ENCODE measurements at places on chromosomes 6 and 20.

GRCh38 chr6:6407071-6407741 lies 86.7 kb upstream of the F13A1 start:
- peak; percentile 81 for DNase-seq

GRCh38 chr6:143119260-143119659 lies 58.6 kb downstream of the AIG1 start:
- DNase-seq = no peak

DNA sequence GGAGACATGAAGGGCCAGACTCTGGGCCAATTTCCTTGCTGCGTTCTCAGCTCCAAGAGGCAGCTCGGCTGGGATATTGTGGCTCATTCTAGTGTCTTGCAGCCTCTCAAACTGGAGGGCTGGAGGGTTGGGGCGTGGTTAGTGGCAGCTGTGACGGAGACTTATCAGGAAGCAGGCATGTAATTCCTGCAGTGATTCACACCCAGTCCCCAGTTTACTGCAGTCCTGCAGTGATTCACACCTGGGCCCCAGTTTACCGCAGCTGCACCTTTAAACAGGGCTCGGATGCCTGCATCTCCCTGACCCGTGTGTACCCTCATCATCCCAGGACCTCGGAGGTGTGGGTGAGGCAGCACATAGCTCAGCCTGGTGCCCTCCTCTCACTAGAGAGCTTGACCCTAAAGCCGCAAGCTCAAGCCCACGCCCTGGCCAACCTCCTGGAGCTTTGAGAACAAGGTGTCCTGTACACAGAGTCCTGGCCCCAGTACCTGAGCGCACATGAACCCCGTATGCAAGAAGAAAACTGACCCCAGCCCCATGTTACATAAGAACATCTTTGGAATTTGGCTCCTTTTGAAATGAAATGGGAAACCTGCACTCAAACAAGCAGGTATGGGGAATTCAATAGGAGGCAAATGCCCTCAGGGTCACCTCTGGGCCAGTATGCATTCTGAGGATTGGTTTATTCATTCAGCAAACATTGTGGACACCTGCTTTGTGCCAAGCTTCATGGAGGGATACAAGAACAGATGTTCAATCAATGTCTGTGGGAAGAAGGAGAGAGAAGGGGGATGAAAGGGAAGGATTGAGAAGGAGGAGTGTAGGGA lies 55.3 kb upstream of the FAM83D start:
- DNase-seq = no peak

DNA sequence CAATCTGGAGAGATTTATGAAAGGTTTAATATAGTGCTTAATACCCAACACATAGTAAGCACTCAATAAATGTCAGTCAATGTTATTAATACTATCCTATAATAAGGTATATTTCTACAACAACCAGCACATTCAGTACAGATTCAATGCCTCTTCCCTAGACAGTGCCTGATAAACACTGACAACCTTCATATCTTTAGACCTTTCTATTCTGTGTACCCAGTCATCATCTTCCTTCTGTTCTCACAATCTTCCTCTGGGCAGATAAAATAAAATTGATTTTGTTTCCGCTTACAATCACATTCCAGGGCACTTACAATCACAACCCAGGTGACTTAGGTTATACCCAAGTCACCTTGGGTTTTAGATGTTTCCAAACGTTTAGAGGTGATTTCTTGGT lies 11.0 kb upstream of the LOC128125822 start:
- no peak for DNase-seq

GRCh38 chr20:22430746-22431168 lies 153.6 kb downstream of the FOXA2 start:
- no peak for DNase-seq

DNA sequence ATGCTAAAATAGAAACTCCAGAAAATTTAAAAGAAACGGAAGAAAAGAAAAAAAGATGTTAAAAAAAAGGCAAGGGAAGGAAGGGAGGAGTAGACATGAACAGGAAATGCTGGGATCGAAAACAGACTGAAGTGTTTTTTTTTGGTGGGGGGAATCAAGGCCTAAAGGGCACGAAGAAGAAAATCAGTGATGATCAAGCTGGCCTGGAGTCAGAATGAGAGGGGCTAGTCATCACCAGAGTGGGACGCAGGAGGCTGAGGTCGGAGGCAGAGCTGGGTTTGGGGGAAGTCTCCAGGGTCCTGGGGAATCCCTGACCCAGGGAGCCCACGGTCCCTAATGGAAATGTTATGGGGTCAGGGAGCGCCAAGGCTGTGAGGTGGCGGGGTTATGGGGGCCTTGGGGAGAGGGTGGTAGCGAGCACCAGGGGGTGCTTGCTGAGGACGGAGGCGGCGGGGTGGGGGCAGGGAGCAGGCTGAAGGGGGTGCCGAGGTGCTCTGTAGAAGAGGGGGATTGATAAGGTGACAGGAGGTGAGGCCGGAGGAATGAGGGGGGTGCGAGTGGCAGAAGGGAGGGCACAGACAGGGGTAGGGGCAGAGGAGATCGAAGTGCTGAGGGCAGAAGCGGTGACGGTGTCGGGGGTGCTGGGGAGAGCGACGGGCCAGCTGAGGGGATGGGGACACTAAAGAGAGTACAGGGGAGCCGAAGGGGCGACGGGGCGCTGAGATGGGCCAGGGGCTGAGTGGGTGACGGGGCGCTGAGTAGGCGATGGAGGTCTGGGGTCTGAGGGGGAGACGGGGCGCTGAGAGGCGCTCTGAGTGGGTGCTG lies 684 bp downstream of the ZNFX1 start:
- peak; percentile 24 for DNase-seq

- DNase-seq = no peak
These were observed 2.7 kb upstream of the PDRG1 start for GRCh38 chr20:31954500-31954899.

- DNase-seq = no peak
These were observed 19.1 kb upstream of the TTPAL start for GRCh38 chr20:44456611-44457010.

- no peak for DNase-seq
These were observed 48.3 kb upstream of the TBC1D32 start for GRCh38 chr6:121382467-121383121.

DNA sequence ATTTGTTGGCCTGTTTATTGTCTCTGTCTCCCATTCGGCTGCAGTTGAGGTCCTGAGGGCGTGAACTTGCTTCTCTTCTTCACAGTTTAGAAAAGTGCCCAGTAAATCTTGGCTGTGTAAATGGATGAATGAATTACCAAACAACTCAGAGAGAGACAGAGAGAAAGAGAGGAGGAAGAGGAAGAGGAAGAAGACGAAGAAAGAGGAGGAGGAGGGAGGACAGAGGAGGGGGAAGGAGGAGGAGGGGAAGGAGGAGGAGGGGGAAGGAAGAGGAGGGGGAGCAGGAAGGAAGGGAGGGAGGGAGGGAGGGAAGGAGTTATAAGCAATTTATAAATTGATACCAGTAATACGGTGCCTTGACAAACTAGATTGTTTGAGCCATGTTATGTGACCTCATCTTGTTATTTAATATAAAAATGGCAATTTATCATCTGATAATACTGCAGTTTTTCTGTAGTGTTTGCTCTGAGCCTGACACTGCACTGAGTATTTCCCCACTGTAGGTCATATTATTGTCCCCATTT lies 18.7 kb downstream of the HCK start:
- no peak for DNase-seq

GRCh38 chr6:24307881-24308280 lies 50.0 kb downstream of the DCDC2 start:
- no peak for DNase-seq

DNA sequence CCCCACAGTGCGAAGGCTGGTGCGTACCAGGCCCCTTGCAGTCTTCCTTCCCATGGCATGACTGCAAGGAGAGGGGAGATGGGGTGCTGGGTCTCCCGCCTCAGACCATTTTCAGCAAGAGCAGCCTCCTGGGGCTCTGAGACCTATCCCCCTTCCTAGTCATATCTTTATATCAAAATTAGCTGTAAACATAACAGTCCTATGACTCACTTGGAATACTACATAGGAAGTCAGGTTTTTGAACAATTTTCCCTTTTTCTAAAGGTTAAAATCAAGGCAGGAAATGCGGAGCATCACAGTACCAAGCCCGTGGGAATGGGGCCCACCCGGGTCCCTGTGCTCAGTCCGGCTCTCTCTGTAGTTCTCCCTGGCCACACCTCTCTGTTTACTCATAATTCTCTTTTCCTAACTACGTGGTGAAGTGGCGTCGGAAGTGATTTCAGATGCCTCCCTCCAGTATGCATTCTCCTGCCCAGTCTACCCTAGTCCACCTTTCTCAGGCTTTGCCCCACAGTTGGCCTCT lies 109.8 kb upstream of the TMEM170B start:
- no peak for DNase-seq

GRCh38 chr20:15138548-15139126 lies 801.2 kb upstream of the FLRT3 start:
- no peak for DNase-seq

DNA sequence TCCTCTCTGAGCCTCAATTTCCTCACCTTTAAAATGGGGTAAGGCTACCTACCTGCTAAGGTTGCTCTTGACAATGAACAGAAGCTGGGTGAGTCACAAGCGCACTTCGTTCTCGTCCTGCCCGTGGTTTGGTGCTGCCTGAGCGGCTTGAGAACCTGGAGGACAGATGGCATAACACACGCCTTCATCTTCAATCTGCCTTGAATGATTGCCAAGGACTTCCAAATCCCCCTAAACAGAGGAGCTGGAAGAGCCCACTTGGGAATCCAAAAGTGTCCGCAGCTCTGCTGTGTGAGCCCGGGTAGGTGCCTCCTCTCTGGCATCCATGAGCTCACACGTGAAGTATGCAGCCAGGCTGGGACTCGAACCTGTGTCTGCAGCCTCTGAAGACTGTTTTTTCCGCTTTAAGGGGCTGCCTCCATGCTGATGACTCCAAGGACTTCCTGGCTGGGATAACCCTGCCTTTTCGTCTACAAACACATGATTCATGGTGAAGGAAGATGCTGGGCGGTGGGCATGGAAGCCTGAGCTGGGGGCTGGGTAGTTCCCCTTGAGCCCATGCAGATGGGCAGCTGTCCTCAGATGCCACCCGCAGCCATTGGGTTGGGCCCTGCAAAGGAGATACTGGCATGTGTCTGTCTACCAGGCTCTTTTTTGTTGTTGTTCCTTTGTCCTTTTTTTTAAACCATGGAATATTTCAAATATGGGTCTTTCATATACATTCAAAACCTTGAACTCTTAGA lies 25.3 kb upstream of the CSNK2A1 start:
- no peak for DNase-seq

DNA sequence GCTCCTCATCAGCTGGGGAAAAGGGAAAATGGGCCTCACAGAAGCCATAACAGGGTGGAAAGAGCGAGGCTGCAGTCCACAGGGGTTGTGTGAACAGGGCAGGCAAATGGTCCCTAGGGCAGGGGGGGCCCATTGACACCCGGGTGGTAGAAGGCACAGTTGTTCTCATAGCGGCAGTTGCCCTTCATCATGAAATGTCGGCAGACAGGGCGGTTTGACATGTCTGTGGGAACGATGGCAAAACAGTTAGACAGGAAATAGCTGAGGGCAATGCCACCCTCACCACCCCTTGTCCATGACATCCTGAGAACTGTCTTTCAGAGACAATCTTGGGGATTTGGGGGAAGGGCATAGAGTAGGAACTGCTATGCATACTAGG lies 15.6 kb downstream of the PPP1R10 start:
- no peak for DNase-seq

DNA sequence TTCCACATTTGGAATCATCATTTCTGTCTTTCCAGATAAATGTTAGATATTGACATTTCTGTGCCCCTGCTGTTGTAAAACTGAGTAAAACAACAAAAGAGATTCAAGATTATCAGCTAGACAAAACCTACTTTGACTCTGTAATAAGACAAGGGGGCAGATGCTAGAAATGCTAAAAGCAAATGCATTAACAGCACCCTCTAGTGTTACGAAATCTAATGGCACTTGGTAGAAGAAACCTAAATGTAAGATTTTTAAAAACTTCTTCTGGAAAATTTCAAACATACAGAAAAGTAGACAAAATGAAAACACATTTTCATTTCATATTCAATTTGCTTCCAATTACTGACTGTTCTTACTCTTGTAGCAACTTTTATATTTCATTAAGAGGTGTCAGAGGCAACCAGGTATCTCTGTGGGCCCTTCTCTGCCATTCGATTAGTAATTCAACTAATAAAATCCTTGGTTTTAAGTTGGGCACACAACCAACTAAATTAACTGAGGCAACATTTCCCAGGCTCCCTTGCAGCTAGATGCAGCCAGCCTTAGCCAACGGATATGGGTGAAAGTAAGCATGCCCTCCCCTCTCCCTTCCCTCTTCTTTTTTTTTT lies 45.0 kb downstream of the SLC23A2 start:
- peak; percentile 68 for DNase-seq

DNA sequence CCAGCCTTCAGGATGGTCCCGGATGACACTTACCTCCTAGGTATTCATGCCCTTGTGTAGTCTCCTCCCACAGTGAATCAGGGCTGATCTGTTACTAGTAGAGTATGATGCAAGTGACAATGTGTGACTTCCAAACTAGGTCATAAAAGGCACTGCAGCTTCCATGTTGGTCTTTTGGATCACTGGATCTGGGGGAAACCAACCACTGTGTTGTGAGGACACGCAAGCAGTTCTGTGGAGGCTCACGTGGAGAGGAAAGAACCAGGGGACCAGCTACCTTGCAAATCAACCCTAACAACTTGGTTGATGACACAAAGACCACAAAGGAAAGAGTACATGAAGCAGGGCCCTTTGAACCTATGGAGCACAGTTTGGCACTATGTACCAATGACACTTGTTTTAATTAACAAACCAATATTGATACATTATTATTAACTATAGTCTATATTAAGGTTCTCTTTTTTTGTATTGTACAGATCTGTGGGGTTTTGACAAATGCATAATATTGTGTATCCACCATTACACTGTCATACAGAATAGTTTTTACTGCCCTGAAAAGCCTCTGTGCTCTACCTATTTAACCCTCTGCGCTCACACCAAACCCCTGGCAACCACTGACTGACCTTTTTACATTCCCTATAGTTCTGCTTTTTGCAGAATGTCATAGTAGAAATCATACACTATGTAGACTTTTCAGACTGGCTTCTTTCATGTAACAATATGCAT lies 16.3 kb upstream of the SDCBP2 start:
- DNase-seq = no peak

- no peak for DNase-seq
These were observed 23.5 kb upstream of the ANGPT4 start for GRCh38 chr20:939606-940005.

DNA sequence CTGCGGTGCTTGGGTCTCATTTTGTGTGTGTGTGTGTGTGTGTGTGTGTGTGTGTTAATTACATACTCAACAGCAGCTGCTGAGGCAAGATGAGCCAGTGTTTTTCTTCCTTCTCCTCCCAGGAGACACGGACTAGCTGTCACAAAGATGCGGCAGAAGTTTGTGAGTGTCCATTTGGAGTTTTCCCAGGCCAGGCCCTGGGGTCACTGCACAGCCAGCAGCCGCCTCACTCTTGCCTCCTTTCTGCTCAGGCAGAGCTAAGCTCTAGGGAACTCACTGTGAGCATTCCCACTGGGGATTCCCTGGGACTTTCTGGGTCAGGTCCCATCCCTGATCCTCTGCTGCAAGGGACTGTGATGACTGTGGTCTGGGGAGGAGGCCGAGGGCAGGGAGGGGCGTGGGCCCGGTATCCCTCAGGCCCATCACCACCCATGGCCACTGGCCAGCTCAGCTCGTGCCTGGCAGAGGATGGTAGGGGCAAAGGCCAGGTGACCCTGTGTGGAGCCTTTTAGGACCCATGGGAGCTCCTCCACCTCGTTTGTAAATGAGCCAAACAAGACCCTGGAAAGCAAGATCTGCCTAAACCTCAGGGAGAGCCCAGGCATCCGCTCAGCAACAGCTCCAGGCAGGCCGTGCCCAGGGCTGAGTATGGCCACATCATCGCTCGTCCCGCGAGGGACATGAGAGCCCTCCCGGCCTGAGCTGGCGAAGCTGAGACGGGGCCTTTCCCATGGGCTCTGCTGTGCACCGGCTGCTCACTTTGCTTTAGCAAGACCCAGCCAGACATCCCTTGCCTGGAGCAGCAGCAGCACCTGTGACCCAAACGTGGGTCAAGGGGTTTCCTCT lies 102.0 kb downstream of the PSMB1 start:
- no peak for DNase-seq

Data from KBM-7 (cell line).